ENCODE measurements at places on chromosomes 2 and 18.

- no peak for DNase-seq
These were observed 93.3 kb downstream of the MAP4K4 start for GRCh38 chr2:101790857-101791256.

- DNase-seq, result no peak
These were observed 73.8 kb upstream of the THUMPD2 start for GRCh38 chr2:39852831-39853230.

GRCh38 chr18:46009125-46009840, 42.2 kb upstream of the EPG5 start:
- DNase-seq, result no peak

DNA sequence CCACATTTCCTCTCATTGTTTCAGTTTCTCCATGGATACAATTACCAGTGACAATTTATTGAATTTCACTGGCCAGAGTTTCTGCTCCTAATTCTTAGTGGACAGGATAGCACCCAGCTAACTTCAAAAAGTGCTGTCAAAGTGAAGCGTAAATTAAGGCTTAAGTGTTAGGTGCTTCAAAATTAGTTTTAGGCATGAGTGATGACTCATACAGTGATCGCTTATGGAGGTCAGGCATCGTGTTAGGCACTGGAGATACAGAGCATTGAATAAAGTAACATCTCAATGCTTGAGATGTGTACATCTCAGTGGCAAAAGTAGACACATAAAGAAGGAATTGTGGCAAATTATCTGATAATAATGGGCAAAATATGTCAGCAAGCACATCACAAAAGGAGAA, 40.8 kb downstream of the NOSTRIN start:
- no peak for DNase-seq

GRCh38 chr2:112032689-112033465, 22.2 kb upstream of the TMEM87B start:
- DNase-seq, result no peak

DNA sequence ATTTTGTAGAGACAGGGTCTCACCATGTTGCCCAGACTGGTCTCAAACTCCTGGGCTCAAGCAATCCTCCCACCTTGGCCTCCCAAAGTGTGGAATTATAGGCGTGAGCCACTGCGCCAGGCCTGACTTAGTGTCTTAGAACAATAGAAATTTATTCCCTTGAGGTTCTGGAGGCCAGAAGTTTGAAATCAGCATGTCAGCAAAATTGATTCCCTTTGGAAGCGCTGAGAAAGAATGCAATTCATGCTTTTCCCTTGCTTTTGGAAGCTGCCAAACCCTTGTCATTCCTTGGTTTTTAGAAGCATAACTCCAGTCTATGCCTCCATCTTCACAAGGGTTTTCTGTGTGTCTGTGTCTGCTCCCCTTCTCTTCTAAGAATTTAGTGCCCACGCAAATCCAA, 20.7 kb downstream of the ST8SIA3 start:
- DNase-seq, result no peak

DNA sequence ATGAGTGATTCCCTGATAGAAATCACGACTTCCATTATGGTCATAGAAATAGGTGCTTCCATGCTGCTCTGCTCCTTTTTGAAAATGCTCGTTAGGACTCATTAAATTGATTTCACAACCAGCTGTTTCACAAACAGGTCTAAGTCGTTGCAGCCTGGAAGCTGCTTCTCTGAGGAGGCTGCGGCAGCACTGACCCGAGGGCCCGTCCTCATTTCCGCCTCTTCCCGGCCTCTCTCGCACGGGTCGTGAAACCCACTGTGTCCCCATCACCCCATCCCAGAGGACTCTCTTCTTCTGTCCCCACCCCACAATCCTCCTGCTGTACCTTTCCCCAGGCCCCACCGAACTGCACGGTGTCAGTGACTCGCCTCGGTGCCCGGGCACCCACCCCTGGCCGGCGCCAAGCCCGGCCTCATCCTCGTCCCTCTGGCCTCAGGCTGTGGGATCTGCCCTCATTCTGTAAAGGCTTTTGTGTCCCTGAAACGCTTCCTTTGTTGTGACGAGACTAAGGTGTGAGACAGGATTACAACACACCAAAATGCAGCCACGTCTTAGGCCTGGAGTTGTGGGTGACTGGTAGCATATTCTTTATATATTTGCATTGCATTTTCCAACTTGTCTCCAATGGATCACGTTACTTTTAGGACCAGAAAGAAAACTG, 112.7 kb upstream of the CTDP1 start:
- no peak for DNase-seq

GRCh38 chr2:81206216-81206615, 901.7 kb upstream of the LRRTM1 start:
- DNase-seq, result no peak

DNA sequence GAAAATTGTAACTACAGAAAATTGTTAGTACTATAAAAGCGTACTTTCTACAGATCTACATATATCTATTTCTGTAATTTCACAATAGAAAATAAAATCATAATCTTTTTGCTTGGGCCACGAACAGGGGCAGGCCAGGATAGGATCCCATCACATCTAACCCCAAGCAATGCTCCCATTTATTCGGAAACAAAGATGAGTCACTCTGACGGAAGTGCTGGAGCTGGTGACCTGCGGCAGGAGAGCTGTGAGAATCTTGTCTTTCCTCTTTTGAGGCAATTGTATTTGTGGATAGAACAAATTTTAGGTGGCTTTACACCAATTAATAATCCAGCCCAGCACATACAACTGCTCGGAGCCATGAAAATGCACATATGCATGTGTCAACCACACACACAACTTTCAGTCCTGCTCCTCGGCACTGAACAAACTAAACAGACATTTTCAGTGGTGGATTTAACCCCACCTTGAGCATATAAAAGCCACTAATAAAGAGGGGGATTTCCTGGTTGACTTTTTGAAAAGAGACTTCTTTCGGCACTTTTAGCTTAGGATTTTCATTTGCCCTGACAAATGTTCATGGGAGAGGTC, 22.3 kb upstream of the INSIG2 start:
- no peak for DNase-seq

GRCh38 chr2:26925100-26925791, 45.2 kb upstream of the MAPRE3 start:
- no peak for DNase-seq

DNA sequence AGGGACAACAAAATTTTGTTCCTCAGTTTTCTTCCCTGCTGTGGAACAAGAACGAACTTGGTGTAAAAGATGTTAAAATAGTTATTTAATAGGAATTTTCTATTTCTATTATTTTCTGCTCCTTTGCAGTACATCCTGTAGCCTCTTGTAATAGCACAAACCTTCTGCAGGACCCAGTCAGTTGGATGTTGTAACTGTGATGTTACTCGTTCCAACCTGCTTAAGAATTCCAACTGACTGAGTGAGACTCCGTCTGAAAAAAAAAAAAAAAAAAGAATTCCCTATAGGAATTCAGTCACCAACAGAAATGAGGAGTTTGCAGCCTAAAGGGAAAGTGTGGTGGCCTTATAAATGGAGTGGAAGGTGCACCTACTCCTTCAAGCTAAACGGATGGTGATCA, 46.4 kb upstream of the CDH20 start:
- no peak for DNase-seq

DNA sequence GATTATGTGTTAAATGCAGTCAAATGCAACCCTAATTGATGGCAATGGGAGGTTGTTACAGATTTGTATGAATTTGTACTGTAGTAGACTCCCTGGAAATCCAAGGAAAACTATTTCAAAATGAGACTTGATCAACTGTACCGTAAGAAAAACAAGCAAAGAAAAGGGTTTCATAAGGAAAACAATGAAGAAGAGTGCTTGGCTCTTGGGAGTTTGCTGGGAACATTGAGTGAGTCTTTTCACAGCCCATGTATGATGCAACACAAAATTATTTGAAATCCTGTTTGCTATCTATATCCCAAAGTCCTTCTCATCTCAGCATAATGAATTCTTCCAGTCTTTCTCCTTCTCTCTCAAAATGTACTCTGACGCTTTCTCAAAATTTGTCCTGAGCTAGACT, 67.0 kb upstream of the OSR1 start:
- DNase-seq, result no peak

- peak; percentile 69 for DNase-seq
These were observed at the start of gene ARL4C for GRCh38 chr2:234496835-234497593. ARL4C (minus strand) TSS chr2:234497081; CDS start chr2:234496586, 495 bp downstream.

- DNase-seq, result no peak
These were observed 1.0 kb upstream of the HOXD12 start for GRCh38 chr2:176098366-176099158.

- DNase-seq, result no peak
These were observed 167.7 kb downstream of the CAMKMT start for GRCh38 chr2:44529448-44529847.

DNA sequence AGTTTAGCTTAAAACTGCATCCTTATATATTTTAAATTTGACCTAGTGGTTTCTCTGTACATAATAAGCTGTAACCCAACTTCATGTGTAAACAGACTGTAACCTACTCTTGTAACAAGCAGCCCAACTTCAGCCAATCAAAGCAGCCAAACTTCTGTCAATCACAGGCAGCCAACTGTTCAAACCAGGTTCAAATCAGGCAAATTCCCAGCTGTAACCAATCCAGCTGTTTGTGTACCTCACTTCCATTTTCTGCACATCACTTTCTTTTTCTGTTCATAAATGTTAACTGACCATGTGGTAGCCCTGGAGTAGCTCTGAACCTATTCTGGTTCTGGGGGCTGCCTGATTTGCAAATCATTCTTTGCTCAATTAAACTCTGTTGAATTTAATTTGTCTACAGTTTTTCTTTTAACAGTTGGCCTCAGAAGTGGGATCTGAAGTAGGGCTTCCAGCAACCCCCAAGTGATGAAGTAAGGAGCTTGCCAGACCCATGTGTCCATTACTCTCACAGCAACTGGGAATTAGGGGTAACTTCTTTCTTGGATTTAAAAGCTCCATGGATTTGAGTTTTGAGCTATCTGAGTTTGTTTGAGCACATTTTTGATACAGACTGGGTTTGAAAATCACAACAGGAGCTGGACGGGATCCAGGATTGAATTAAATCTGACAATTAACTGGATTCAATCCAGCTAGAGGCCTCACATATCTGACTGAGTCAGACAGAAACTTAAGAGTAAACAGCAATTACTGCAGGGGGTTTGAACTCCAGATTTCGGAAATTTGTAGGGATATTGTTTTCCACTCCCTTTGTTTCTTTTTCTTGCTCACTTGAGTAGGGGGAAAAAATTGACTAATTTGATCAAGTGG, 1569.7 kb upstream of the SLC39A10 start:
- no peak for DNase-seq

- no peak for DNase-seq
These were observed 81.7 kb downstream of the SPRED2 start for GRCh38 chr2:65350651-65351056.

GRCh38 chr2:237471438-237472186, 15.4 kb upstream of the MLPH start:
- DNase-seq, result peak; percentile 32

- DNase-seq, result no peak
These were observed 51.6 kb upstream of the ZNF532 start for GRCh38 chr18:58813105-58813504.

- DNase-seq, result no peak
These were observed 61.6 kb upstream of the RAB27B start for GRCh38 chr18:54766634-54767033.

DNA sequence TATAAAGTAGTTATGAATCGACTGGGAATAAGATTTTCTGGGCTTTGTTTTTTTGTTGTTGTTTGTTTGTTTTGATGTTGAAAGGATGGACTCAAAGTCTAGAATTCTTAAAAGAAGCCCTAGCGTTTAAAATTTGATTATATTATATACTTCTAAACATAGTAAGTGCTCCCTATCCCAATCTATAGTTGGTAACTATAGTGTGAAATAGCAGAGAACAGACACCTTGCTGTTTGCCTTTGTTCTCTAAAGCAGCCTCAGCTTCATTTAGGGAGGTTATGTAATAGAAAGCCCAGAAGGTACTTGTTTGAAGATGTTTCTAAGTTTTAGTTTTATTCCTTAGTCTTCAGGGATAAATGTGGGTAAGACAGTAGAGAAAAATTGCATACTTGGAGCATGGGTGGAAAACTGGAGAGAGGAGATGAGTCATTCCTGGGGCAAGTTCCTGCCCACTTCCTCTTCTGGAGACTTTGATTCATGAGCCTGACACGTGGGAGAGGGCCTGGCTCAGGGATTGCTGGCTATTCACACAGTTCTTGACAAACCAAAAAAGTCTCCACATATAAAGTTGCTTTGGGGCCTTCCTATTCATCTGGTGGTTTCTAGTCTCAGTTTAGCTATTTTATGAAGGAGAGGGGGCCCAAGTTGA, 131.9 kb downstream of the MYO1B start:
- no peak for DNase-seq

Measured in activated naive CD4-positive, alpha-beta T cell treated with Interleukin-2 at 50 U/mL for 16 hours (primary cell).